ENCODE measurements at places on chromosomes 3 and 15.

GRCh38 chr3:57497904-57498303 is 46.2 kb downstream of the DNAH12 start:
- no peak for DNase-seq

DNA sequence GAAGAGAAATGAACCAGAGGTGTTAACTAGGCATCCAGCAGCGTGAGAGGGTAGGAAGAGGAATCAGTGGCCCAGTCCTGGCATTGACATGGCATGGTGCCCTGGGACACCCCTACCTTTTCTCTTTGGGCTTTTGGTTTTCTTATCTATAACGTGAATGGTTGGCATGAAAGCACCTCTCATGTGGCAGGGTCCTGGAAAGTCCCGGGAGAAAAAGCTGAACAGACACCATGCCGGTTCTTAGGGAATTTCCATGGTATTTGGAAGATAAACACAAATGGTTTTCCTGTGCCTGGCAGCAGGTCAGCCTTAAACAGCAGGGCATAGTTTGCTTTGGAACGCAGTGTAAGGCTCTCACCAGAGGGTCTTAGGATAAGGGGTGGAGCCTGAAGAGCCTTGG is 15.4 kb downstream of the ARNT2 start:
- DNase-seq, result no peak

DNA sequence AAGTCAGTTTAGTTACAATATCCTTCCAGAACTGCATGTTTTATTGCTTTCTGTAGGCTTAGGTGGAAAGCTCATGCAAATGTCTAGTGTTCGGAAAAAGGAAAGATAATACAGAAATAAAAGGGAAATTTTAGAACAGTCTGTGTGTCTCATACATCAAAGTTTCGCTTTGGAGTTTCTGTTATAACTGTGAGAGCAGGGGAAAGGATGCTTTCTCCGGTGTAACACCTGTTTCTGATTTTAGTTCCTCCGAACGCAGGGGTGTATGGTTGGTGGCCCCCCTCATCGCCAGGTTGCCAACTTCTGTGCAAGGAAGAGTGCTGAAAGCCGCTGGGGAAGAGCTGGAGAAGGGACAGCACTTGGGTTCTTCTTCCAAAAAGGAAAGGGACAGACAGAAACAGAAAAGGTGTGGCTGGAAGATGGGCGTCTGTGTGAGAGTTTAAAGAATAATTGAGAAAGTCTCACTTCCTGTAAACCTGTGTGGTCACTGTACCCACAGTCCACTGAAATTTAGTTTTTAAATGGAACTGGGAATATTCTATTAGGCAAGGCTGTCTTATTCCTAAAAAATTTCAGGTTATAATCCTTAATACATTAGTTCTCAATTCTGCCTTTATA is 6.7 kb downstream of the P2RY12 start:
- DNase-seq, result no peak

GRCh38 chr3:119978554-119979208 is 115.6 kb downstream of the GSK3B start:
- DNase-seq, result no peak

- no peak for DNase-seq
Observed at GRCh38 chr15:66679657-66680108, 22.4 kb upstream of the SMAD6 start.

- no peak for DNase-seq
Observed at GRCh38 chr15:93029836-93030429, 59.1 kb downstream of the RGMA start.

DNA sequence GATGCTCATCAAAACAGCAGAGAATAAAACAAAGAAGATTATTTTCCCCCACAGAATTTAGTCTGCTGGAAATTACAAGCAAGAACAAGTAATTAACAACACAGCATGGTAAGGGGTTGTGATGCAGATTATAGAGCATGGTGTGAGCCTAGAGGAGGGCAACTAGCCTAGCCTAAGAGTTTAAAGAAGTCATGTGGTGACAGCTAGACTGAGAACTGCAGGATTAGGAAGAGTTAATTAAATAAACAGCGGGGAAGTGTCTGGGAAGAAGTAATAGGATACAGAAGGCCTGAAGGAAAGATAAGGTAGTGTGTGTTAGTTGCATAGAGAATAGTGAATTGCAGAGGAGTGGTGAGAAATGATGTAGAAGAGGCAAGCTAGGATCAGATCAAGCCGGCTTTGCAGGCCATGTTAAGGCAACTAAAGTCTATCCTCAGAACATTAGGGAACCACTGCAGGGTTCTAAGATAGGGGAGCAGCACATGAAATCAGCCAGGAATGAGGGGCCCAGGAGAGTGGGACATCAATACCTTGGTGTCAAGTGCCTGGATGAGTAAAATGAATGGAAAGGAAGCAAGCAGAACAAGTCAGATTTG is 11.9 kb upstream of the PKM start:
- DNase-seq, result no peak

DNA sequence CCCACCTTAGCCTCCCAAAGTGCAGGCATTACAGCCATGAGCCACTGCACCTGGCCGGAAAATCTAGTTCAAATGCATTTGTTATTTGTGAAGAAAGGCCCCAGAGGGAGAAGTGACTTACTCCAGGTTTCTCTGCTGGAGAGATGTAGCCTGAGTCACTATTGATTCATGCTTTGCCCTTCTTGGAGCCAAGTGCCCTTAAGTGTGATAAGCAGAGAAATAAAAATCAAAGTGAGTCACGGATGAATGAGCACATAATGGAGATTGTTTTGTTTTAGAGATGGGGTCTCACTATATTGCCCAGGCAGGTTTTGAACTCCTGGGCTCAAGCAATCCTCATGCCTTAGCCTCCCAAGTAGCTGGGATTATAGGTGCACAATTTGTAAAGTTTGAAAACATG is 33.1 kb downstream of the CDC25A start:
- DNase-seq, result no peak

Data from suppressor macrophage treated with lipopolysaccharide for 4 hours (primary cell).